ENCODE measurements at places on chromosomes 3 and 15.

- peak; percentile 6 for DNase-seq
Observed at GRCh38 chr3:162338514-162338913, 841.9 kb downstream of the OTOL1 start.

DNA sequence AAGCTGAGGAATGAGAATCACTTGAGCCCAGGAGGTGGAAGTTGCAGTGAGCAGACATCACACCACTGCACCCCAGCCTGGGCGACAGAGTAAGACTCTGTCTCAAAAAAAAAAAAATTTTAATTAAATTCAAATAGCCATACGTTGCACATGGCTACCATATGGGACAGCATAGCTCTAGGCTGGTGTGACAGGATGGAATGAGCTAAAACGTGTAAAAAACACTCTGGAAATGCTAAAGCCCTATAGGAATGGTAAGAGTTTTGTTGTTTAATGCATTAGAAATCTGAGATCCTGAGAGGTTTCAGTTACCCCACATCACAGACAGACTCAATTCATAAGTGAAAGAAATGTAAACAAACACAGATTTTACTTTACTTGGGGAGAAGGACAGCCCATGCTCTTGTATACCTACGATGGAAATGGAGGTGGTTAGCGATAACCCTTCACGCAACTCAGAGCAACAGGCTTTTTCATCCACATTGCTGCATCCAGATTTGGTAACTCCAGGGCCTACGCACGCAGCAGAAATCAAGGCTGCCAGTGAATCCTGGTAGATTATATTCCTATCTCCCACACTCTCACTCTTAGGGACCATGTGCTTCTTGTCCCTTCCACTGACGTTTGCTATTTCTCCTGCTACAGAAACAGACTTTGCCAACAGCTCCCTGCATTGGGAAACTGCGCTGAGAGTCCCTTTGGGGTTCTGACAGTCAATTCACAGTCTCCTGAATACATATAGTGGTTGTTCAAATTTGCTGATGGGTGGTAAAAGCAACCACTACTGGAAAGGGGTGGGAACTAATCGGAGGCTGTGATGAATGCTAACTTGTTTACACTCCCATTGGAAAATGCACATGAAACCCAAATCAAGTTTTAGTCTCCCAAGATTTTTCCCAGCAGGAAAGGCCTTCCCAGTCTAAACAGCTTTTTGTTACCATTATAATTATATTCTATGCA lies 3.1 kb downstream of the SH3BP5 start:
- DNase-seq: no peak

- DNase-seq: no peak
Observed at GRCh38 chr3:178546079-178546478, 9.8 kb downstream of the KCNMB2 start.

DNA sequence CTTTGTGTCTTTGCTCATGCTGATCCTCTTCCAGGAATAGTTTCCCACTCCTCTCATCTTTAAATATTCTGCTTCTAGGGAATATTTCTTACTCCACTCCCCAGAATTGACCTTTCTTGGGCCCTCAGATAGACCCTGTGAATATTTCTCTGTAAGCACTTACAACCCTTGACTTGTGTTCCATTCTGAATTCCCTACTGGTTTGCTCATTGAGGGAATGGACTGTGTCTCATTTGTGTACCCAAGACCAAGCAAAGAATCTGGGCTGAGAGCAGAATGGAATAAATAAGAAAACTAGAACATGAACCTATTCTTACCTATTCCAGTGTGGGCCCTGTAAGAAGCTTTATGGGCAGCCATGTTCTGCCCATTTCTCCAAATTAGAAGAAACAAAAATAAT lies 72.7 kb upstream of the TSPAN3 start:
- no peak for DNase-seq
